ENCODE measurements at places on chromosomes 5 and 9.

DNA sequence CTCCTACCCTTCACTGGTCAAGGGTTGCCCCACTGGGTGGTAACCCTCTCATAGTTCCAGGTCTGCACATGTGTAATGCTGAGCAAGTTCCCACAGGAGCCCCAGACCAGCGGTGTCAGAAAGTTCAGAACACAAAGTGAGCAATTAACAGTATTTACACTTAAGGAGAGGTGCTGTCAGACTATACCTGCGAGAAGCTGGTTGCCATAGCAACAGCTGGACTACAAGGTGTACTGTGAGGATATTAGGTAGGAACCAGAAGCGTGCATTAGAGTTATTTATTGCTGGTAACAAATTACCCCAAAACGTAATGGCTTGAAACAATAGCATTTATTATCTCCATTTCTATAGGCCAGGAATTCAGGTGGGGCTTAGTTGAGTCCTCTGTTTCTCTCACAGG is 317.0 kb upstream of the RPS23 start:
- no peak for DNase-seq

DNA sequence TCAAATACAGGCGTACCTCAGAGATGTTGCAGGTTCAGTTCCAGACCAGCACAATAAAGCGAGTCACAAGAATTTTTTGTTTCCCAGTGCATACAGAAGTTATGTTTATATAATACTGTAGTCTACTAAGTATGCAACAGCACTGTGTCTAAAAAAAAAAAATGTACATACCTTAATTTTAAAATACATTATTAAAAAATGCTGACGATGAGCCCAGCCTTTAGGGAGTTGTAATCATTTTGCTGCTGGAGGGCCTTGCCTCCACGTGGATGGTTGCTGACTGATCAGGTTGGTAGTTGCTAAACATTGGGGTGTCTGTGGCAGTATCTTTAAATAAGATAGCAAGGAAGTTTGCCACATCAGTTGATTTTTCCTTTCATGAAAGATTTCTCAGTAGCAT is 48.3 kb downstream of the TTC1 start:
- DNase-seq, result peak; percentile 24

DNA sequence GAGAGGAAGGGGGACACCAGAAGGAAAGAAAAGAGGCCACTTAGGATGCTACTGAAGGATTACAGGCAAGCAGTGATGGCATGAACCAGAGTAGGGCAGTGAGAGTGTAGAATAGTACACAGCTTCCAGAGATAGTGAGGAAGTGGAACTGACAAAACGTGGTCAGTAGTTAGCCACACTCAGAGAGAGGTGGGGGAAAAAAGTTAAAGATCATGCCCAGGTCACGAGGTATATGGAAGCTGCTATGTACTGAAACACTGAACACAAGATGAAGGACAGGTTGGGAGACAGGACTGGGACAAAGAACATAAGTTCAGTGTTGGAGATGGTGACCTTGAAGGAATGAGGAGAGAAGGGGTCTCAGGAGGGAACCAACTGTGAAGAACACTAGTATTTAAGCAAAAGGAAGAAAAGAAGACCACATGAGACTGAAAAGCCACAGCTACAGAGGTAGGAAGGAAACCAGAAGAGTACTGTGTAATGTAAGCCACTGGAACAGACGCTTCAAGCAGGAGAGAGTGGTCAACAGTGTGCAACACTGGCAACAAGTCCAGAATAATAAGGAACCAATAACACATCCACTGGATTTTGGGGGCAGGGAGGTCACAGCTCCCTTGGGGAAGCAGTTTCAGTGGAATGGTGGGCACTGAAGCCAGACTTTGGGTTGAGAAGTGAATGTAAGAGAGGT is 45.5 kb downstream of the ELL2 start:
- no peak for DNase-seq

DNA sequence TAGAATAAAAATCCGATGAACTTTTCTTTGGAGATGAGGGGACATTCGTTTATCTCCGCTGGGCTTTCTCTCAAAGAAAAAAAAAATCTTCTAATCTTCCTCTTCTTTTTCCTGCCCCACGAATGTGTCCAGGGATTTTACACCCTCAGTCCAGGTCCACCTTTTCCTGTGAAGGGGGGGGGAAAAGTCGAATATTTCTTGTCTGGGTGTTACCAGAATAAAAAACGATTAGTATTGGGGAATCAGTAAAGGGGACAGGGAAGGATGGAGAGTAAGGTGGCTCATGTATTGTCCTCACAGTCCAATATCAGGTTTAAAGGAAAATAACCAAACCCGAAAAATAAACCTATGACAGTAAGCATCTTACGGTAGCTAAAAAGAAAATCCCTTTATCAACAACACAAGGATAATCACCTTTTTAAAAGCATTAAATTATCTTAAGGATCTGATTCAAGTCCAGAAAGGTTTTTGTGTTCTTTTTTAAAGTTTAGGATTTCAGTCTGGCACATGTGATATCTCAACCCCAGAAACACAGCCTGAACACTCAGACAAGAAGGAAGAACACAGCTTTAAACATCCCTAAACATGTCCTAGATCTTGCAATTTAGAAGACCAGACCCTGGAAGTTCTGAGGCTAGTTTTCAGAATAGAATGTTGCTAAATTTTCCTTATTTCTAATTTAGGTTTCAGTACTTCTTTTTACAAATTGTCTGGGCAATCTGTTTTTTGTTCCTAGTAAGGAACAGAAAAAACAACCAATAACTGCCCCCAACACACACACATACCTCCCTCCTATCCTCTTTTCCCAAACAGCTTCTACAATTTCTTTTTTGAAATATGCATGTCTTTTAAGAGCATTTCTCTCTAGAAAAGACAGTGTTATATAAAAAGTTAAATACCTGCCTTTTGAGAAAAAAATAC is 1.2 kb downstream of the ZNF608 start:
- no peak for DNase-seq

GRCh38 chr5:59540366-59540765 is 353.2 kb downstream of the PDE4D start:
- no peak for DNase-seq

DNA sequence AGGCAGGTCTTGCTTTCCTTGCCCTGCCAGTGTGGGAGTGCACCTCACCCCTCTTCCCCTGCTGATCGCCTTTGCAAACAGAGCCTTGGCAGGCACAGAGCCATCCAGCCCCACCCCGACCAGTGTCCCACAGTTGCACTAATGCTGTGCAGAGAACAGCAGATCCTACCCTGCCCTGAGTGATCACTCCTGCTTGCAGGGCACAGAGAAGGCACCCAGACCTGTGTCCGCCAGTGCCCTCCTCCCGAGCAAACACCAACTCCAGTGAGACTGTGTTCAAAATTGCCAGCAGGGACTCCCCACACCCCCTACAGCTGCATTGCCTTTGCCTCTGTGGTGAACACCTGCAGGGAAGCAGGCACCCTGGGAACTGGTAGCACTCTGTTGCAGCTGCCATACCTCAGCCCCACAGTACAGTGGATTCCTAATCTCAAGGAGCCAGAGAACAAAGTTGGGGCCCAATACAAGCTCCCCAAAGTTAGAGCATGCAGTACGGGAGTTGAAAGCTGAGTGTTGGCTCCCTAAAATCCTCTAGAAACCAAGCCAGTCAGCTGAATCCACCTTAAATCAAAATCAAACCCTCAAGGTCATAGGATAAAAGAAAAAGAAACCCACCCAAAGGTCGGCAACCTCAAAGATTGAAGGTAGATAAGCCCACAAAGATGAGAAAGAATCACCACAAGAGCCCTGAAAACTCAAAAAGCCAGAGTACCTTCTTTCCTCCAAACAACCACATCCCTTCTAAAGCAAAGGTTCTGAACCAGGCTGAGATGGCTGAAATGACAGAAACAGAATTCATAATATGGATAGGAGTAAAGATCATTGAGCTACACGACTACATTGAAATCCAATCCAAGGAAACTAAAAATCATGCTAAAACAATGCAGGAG is 92.9 kb upstream of the PIK3R1 start:
- no peak for DNase-seq

GRCh38 chr9:77988630-77989029 is 43.0 kb downstream of the GNAQ start:
- no peak for DNase-seq

DNA sequence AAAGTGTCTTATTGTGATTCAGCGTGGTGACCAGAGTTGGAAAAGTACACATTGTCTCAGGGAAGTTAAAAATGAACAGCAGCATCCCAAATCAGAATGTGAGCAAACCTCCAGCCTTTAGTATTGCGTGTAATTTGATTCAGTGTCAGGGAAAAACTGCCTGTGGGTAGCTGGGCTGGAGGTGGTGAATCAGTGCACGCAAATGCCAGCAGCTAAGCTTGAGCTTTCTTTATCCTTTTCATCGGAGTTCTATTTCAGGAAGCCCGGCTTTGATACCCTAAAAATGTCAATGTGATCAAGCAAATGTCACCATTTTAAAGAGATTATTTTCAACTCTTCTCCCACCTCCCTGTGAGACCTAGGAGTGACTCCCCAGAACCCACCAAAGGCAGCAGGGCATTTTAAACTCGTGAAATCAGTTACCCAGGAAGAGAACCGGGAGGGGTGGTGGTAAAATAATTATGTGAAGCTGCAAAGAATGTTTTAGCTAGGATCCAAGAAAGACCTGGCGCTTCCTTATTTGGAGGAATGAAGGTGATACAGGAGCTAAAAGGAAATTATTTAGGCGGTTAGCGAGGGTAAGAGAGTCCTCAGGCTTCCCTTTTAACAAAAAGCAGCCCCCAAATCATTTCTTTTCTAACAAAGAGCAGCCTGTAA is 25.7 kb upstream of the C5orf47 start:
- DNase-seq, result peak; percentile 67

- DNase-seq, result no peak
Observed at GRCh38 chr9:970151-970996, 6.1 kb upstream of the DMRT3 start.

DNA sequence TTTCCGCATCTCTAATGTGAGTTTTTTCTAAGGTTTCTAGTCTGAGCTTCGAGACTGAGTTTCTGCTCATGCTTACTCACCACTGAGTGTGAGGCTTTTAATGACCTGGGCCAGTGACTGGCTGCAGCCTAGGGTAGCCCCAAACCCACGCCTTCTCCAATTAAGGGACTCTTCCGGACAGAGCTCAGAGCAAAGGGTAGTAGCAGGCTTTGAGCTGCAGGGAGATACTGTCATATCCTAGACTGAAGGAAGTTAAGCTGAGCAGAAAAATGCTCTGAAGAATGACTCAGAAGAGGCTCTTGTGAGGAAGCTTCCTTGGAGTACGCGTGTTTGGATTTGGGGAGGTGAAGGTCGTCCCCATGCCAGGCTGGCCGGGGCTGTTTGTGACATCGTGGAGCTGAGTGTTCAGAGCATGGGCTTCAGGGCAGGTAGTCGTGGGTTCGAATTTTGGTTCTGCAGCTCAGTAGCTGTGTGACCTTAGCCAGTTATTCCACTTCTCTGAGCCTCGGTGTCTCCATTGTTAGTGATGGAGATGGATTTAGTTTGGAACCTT is 3.5 kb downstream of the USP20 start:
- peak; percentile 76 for DNase-seq

GRCh38 chr9:109574061-109574882 is 76.2 kb upstream of the PTPN3 start:
- peak; percentile 70 for DNase-seq

- peak; percentile 64 for DNase-seq
Observed at GRCh38 chr5:35202319-35203111, 27.8 kb downstream of the PRLR start.

DNA sequence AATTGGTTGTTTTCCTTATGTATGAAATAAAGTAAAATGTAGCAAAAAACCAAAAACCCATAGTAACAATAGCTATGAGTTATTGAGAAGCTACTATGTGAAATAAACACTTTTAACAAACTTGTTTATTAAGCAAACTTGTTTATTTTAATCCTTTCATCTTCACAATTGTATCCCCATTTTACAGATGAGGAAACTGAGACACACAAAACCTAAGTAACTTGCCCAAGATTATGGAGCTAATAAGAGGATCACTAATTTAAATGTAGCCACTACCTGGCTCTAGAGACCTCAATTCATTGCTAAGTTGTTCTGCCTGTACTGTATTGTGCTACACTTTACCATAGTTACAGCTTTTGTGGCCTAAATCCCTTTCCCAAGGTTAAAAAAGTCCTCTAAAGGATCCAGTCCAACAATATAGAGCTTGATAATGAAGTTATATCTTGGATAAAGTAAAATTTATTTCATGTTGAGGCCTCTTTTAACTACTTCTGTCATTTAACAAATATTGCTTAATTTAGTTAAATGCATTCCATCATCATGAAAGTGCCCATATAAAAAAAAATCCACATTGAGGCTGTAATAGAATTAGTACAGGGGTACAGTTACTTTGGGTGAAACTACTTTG is 22.1 kb downstream of the HOMER1 start:
- no peak for DNase-seq

DNA sequence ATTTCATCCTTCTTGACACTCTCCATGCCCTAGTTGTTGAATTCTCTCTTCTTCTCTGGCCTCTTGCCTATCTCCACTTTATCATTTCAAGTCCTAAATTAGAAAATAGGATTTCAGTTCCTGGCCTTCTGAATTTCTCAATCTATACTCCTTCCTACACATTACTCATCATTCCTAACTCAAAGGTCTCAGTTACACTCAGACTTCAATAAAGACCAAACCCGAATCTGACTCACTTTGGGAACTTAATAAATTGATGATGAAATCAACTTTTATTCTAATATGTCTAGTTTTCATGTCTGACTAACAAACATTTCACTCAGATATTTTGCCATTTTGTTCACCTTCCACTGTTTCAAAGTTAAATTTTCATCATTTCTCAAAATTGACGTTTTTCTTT is 113.6 kb upstream of the TSLP start:
- DNase-seq, result peak; percentile 22

- peak; percentile 56 for DNase-seq
Observed at GRCh38 chr5:144698484-144698883, 527.8 kb downstream of the KCTD16 start.

- peak; percentile 33 for DNase-seq
Observed at GRCh38 chr9:16460696-16461095, 409.8 kb downstream of the BNC2 start.

GRCh38 chr9:123568691-123569688 is 213.0 kb downstream of the CRB2 start:
- DNase-seq, result peak; percentile 74

- DNase-seq, result peak; percentile 40
Observed at GRCh38 chr5:157342822-157343402, 77.0 kb downstream of the CYFIP2 start.

GRCh38 chr5:154197801-154198491 is 7.4 kb downstream of the GALNT10 start:
- DNase-seq, result peak; percentile 50

Measured in fibroblast of skin of back (primary cell).